Transverse colon (tissue), 4 donors: ENCODE measurements at places on chromosomes 4 and X. TPM values are rescaled to one million over a fixed set of nuclear protein-coding genes. Genes with fewer than 3 reads are reported as not detected.

GRCh38 chrX:136204571-136204970, 46.6 kb downstream of the MAP7D3 start:
- DNase-seq: peak; percentile 62
- H3K27me3 ChIP-seq: no peaks in the 10 kb centered on the region
- peaks cover 11% of the 10 kb centered on the region for H3K4me1 ChIP-seq
- no peaks in the 10 kb centered on the region for H3K36me3 ChIP-seq

GRCh38 chr4:48212165-48212564, 57.5 kb downstream of the TEC start:
- no peak for DNase-seq
- no peaks in the 10 kb centered on the region for H3K36me3 ChIP-seq
- H3K27ac ChIP-seq: no peak overlapping the region
- H3K4me1 ChIP-seq: no peaks in the 10 kb centered on the region

DNA sequence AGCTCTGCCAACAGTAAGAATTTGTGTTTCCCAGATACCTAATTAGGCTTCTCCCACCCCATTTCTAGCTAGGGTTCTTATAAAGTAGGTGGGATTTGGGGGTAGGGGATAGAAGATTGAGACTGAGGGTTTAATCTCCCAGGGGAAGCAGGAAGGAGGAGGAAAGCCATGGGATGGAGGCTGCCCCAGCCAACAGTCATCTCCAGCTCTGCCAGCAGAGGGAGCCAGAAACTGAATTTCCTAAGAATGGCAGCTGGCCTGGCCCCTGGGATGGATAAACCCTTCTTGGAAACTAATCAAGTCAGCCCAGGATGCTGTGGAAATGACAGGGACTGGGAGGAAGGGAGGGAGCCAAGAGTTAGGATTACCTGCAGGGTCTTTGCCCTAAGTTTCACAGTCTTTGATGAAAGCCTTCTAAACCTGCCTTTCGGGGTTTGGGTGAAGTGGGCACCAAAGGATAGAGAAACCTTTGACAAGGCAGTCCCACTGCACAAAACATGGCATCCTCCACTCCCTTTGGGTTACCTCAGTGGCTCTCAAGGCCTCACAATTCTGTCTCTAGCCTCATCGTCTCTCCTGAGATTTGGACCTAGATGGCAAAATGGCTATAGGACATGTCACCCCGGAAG, 6.7 kb upstream of the ERCC6L start:
- peak; percentile 73 for DNase-seq
- H3K27ac ChIP-seq: no peak overlapping the region
- H3K36me3 ChIP-seq: no peaks in the 10 kb centered on the region
- no peak overlapping the region for H3K4me3 ChIP-seq
- peaks cover 10% of the 10 kb centered on the region for H3K4me1 ChIP-seq

DNA sequence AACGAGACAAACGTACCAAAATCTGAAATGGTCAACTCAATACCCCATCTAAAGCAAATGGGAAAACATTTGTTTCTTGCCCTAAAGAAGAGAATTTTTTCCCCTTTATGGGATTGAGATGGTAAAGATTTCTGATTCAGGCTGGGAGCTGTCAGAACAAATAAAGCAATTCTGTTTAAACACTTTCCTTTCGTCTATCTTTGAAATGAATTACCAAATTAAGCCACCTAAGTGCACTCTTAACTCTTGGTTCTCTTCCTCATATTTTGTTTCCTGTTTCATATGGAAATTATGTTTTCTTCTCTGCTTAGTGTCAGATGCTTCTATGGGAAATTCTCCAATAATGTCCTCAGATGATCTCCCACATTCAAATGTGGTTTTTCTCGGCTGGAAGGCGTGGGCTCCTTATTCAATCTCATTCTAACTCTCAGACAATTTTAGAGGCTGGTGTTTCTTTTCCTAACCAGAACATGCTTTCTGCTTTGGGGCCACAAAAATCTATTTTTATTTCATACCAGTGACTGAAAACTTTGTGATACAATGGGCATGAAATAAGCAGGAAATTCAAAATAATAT, 50.3 kb upstream of the HPF1 start:
- H3K27ac ChIP-seq: no peak overlapping the region
- H3K4me3 ChIP-seq: no peak overlapping the region
- DNase-seq: no peak
- H3K36me3 ChIP-seq: no peaks in the 10 kb centered on the region
- H3K4me1 ChIP-seq: no peaks in the 10 kb centered on the region
- H3K27me3 ChIP-seq: no peaks in the 10 kb centered on the region

- DNase-seq: peak; percentile 51
- no peaks in the 10 kb centered on the region for H3K36me3 ChIP-seq
- H3K27ac ChIP-seq: peak overlapping the region; percentile 97
- no peak overlapping the region for H3K4me3 ChIP-seq
Measured at GRCh38 chr4:101348995-101349800, 1.9 kb upstream of the PPP3CA start.

- H3K4me3 ChIP-seq: no peak overlapping the region
- no peak for DNase-seq
- no peaks in the 10 kb centered on the region for H3K36me3 ChIP-seq
- no peak overlapping the region for H3K27ac ChIP-seq
- no peaks in the 10 kb centered on the region for H3K4me1 ChIP-seq
Measured at GRCh38 chr4:16085822-16086221, 2.0 kb upstream of the PROM1 start.

- no peak overlapping the region for H3K4me3 ChIP-seq
- peaks cover 28% of the 10 kb centered on the region for H3K4me1 ChIP-seq
- no peak for DNase-seq
- no peaks in the 10 kb centered on the region for H3K27me3 ChIP-seq
- no peaks in the 10 kb centered on the region for H3K36me3 ChIP-seq
- H3K27ac ChIP-seq: no peak overlapping the region
Measured at GRCh38 chr4:144580430-144580829, 65.5 kb upstream of the HHIP start.

DNA sequence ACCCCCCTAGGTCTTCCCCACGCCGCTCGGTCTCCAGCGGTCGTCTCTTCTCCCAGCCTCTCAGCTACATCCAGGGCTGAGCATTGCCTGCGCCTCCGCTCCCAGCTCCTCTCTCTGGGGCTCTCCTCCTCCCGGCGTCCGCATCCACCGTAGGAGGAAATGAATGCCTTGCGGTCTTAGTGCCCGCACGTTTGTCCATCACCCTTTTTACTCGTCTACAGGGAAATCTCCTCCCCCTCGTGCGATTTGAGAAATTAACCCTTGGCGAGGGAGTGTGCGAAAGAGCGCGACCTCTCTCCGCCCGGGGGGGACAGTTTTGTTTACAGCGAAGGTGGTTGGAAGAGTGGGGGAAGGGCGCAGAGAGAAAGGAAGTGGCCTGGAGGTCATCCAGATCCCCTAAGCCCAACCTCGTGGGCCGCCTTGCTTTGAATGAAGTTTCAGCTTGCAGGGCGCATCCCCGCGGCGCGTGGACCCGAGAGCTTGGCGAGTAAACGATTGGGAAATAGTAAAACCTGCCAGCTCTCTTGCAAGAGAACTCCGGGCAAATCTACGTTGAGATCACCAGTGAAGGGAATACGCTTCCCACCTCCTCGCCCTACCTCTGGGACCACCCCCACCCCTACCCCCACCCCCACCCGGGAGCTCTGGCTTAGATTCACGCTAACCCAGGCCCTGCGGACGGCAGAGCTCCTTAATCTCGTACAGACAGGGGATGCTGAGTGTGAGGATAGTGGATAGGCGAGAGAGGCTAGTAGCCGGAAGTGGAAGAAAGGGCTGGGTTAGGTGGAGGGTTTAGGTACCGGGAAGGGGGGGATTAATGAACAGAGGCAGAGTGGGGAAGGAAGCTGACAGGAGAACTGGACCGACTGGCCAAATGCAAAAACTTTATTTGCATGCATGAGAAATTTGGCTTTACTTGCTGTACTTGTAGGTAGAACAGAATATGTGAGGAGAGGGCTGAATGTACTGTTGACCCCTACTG, at the start of gene ELOVL6:
Gene ELOVL6 (minus strand): TSS at position 181 of the 982 bp plus-strand sequence. CDS start 280 bp downstream, outside the sequence.
- peak within 1 kb of the TSS; percentile 85 for H3K4me3 ChIP-seq
- no peaks in the 10 kb centered on the region for H3K36me3 ChIP-seq
- peak within 1 kb of the TSS; percentile 87 for H3K27ac ChIP-seq
- no peaks in the 10 kb centered on the region for H3K27me3 ChIP-seq

GRCh38 chr4:39348371-39349315, 17.5 kb downstream of the RFC1 start:
- H3K4me1 ChIP-seq: peaks cover 8% of the 10 kb centered on the region
- H3K36me3 ChIP-seq: no peaks in the 10 kb centered on the region
- no peak for DNase-seq

GRCh38 chr4:105060628-105061027, 86.0 kb upstream of the TET2 start:
- no peak overlapping the region for H3K27ac ChIP-seq
- peaks cover 9% of the 10 kb centered on the region for H3K4me1 ChIP-seq
- H3K4me3 ChIP-seq: no peak overlapping the region
- no peaks in the 10 kb centered on the region for H3K27me3 ChIP-seq
- H3K36me3 ChIP-seq: no peaks in the 10 kb centered on the region
- DNase-seq: no peak

- no peaks in the 10 kb centered on the region for H3K36me3 ChIP-seq
- peaks cover 16% of the 10 kb centered on the region for H3K27me3 ChIP-seq
- no peak overlapping the region for H3K27ac ChIP-seq
Measured at GRCh38 chr4:183347566-183347965, 25.3 kb upstream of the CLDN24 start.

GRCh38 chr4:44978020-44978419, 251.7 kb upstream of the GNPDA2 start:
- no peak overlapping the region for H3K4me3 ChIP-seq
- no peaks in the 10 kb centered on the region for H3K36me3 ChIP-seq
- H3K27ac ChIP-seq: no peak overlapping the region
- H3K27me3 ChIP-seq: no peaks in the 10 kb centered on the region
- H3K4me1 ChIP-seq: no peaks in the 10 kb centered on the region

GRCh38 chrX:37926700-37927099, 79.3 kb upstream of the DYNLT3 start:
- H3K4me3 ChIP-seq: no peak overlapping the region
- DNase-seq: no peak
- H3K36me3 ChIP-seq: no peaks in the 10 kb centered on the region

GRCh38 chr4:153297116-153297515, 47.4 kb upstream of the MND1 start:
- no peaks in the 10 kb centered on the region for H3K4me1 ChIP-seq
- no peak overlapping the region for H3K4me3 ChIP-seq
- peak overlapping the region; percentile 22 for H3K27ac ChIP-seq
- H3K27me3 ChIP-seq: no peaks in the 10 kb centered on the region
- H3K36me3 ChIP-seq: peaks cover 25% of the 10 kb centered on the region
- DNase-seq: no peak

- H3K36me3 ChIP-seq: no peaks in the 10 kb centered on the region
- DNase-seq: no peak
- H3K4me1 ChIP-seq: no peaks in the 10 kb centered on the region
- H3K4me3 ChIP-seq: no peak overlapping the region
Measured at GRCh38 chrX:121216641-121217374, 169.4 kb downstream of the GLUD2 start.

- H3K4me1 ChIP-seq: no peaks in the 10 kb centered on the region
- H3K36me3 ChIP-seq: no peaks in the 10 kb centered on the region
- DNase-seq: peak; percentile 84
- H3K27me3 ChIP-seq: no peaks in the 10 kb centered on the region
- peak within 1 kb of the TSS; percentile 85 for H3K4me3 ChIP-seq
Measured at GRCh38 chrX:53686151-53686885, at the start of gene HUWE1. TSS of gene HUWE1 (minus strand) at chrX:53686719. CDS start at chrX:53654107, 32,612 bp downstream.

- H3K4me3 ChIP-seq: peak overlapping the region; percentile 97
- H3K27ac ChIP-seq: peak overlapping the region; percentile 99
- H3K27me3 ChIP-seq: no peaks in the 10 kb centered on the region
- H3K36me3 ChIP-seq: no peaks in the 10 kb centered on the region
- peaks cover 32% of the 10 kb centered on the region for H3K4me1 ChIP-seq
- no peak for DNase-seq
Measured at GRCh38 chr4:173332021-173332487, 2.1 kb downstream of the HMGB2 start.

DNA sequence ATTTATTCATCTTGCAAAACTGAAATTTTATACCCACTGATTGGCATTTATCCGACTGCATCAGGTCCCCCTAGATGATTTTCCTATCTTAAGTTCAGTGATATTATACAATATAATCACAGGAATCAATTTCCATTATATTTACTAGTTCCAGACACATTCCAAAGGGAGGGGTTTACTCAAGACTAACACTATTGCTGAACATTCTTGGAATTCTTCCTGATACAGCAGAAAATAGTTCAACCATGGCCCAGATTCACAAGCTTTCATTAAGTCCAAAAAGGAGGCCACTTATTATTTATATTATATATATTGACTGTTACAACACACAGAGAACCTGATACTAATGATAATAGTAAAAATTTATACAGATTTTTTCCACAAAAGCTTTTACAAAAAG, 2353.6 kb downstream of the PCDH7 start:
- H3K36me3 ChIP-seq: no peaks in the 10 kb centered on the region
- no peaks in the 10 kb centered on the region for H3K4me1 ChIP-seq
- H3K4me3 ChIP-seq: no peak overlapping the region
- no peaks in the 10 kb centered on the region for H3K27me3 ChIP-seq
- H3K27ac ChIP-seq: no peak overlapping the region

DNA sequence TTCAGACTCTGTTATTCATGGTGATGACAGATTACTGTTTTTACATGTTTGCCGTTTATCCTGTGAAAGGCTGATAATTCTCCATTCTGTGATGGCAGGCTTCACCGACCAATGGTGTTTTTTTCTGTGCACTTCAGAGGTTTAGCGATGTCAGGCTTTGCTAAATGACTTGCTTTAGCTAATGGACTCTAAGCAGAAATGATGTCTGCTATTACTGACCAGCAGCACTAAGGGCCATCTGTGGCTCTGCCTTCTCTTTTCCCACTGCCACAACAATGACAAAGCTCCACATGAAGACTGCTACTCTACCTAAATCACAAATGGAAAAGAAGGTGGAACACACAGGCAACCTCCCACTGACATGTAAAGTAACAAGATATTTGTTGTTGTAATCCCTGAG, 68.4 kb upstream of the ALB start:
- DNase-seq: no peak
- no peaks in the 10 kb centered on the region for H3K4me1 ChIP-seq

- DNase-seq: no peak
- H3K4me1 ChIP-seq: no peaks in the 10 kb centered on the region
- no peak overlapping the region for H3K27ac ChIP-seq
Measured at GRCh38 chr4:52576961-52577623, 82.0 kb downstream of the USP46 start.

ITIH6 gene
- total RNA-seq: not detected

TMPRSS11D gene
- 3.4 TPM for total RNA-seq

MAGEA12 gene
- not detected for total RNA-seq

ADH1B gene
- 64.3 TPM for total RNA-seq

TLR6 gene
- total RNA-seq: 1.6 TPM

CXCL10 gene
- total RNA-seq: not detected

DCAF8L2 gene
- not detected for total RNA-seq

TMEM35A gene
- 6.8 TPM for total RNA-seq

PCYT1B gene
- total RNA-seq: not detected

SH3D19 gene
- 117 TPM for total RNA-seq

SPARCL1 gene
- total RNA-seq: 165 TPM

SOWAHD gene
- 0.64 TPM for total RNA-seq

CYBB gene
- 21.7 TPM for total RNA-seq

MUC7 gene
- not detected for total RNA-seq

MAGEA2 gene
- total RNA-seq: not detected

PPARGC1A gene
- total RNA-seq: 63.7 TPM
